ENCODE measurements at places on chromosomes 5 and 9. TPM values are rescaled to one million over a fixed set of nuclear protein-coding genes. Genes with fewer than 3 reads are reported as not detected.

The C8G gene
- total RNA-seq = 0.94 TPM

The CATSPER3 gene
- 0.53 TPM for total RNA-seq

The ADAMTS13 gene
- 2.4 TPM for total RNA-seq

The COL23A1 gene
- total RNA-seq = 0.15 TPM

The NR6A1 gene
- 0.61 TPM for total RNA-seq

The FST gene
- total RNA-seq = 0.36 TPM

The FBXW11 gene
- total RNA-seq = 47.2 TPM

The TMEM252 gene
- not detected for total RNA-seq

The C5orf58 gene
- not detected for total RNA-seq

The CER1 gene
- not detected for total RNA-seq

The ZNG1E gene
- 38.4 TPM for total RNA-seq

The EIF4EBP3 gene
- 15.7 TPM for total RNA-seq
